ENCODE measurements at places on chromosomes 1 and 21. TPM values are rescaled to one million over a fixed set of nuclear protein-coding genes. Genes with fewer than 3 reads are reported as not detected.

Gene GBP7
- 0.08 TPM for polyA plus RNA-seq

Gene SH2D2A
- 0.77 TPM for polyA plus RNA-seq

Gene RGS2
- polyA plus RNA-seq: 148 TPM

Gene RBP7
- not detected for polyA plus RNA-seq

DNA sequence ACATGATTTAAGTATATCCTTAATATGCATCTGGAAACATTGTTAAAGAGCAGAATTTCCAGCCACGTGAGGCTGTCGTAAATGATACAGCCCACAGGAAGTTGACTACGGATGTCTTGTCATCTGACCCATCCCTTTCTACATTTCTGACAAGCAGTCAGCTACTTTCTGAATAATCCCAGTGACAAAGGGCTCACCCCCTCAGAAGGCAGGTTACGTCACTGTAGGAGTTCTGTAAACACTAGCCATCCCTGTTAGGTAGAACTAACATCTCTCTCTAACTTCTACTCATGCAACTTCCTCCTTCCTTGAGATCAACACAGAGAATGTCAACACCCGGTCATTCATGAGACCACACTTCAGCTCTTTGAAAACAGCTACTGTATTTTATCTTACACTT is 259.2 kb downstream of the GREM2 start:
- DNase-seq: no peak

- no peak for DNase-seq
Measured at GRCh38 chr1:213127074-213127473, 76.0 kb downstream of the RPS6KC1 start.

DNA sequence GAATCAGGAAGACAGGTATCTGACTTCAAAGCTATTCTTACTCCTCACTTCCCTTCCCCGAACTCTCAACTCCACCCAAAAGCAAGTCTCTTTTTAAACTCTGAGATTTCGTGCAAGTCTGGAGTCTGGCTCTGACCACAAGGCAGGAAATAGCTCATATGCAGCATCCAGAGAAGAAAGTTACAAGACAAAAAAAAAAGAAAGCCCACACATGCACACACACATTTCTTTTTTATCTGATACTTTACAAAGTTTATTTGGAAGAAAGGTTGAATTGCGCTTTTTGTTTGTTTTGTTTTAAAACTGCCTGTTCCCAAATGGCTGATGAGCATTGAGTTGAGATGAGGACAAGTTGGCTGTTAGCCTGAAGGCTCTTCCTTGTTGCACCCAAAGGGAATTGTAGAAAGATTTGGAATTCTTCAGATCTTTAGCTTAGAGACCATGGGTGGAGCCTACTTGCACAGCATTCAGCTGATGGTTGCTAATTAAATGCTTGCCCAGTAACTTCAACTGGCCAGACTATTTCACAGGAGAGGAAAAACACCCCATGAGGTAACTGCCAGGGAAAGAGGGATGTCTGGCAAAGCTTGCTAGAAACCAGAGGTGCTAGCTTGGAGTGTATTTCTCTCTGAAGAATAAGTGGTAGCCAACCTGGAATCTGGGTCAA is 490.3 kb downstream of the TTLL7 start:
- peak; percentile 73 for DNase-seq

Gene SPRR4
- not detected for polyA plus RNA-seq

DNA sequence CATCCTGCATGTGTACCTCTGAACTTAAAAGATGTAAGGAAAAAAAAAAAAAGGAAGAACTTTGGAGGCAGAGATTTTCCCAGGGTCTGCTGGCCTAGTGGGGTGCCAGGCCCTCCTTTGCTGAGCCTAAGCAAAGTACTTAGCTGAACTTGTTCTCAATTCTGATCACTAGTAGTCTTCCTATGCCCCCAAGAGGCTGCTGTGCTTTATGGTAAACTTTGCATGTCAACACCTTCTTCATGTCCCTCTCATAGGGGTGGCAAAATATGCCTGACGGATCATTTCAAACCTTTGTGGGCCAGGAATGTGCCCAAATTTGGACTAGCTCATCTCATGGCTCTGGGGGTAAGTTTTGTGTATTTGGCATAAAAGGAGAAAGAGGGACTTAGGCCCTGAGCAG is 1.4 kb upstream of the USP21 start:
- DNase-seq: no peak

DNA sequence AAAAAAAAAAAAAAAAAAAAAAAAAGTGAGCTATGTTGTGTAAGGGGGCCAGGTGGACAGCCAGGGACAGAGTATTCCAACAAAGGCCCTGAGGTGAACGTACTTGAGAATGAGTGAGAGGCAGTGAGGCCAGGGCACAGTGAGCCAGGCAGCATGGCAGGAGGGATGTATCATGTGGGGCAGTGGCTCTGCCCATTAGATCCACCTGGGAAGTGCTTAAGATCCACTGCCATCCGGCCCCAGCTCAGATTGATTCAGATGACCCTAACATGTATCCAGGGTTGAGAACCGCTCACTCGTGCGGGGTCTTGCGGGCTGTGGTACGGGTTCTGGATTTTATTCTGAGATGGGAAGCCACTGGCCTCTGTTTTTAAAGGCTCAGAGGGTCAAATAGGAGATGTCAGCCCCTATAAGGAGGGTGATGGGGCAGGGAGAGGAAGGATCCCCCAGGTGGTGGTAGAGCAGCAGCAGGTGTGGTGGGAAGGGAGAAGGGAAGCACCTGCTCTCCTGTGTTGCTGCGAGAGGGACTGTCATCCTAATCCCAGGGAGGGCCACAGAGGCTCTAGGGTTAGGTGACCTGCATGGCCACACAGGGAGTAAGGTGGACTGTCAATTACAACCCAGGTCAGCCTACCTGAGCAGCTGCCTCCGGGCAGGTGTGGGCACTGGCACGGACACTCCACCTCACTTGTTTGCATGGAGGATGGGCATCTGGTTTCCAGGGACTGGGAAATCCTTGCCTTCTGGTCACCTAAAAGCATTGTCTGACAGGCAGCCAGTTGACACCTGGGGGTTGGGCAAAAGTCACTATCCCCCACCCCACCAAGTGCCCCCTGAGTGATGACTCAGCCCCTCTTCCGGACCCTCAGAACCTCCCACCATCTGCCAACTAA is 31.6 kb downstream of the CDK18 start:
- DNase-seq: no peak

Gene LEPROT
- 62.1 TPM for polyA plus RNA-seq

GRCh38 chr1:157176591-157177121 is 38.5 kb upstream of the ETV3 start:
- DNase-seq: no peak

DNA sequence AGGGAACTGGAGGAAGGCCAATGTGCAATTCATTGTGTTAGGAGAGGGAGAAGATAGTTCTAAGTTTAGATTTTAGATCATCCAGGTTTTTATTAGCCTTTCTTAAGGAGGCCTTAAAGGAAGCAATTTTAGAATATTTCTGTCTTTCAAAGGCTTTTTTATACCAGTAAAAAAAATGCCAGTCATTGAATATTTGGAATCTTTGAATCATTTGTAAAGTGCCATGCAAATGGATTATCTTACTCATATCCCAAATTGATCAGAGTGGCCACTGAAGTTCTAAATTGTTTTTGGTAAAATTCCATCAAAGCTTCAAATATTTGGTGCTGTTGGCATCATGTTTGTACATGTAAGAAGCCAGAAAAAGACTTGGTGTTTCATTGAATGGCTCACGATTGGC is 244.8 kb downstream of the RPS6KC1 start:
- DNase-seq: no peak

- no peak for DNase-seq
Measured at GRCh38 chr1:95118710-95119109, 1.6 kb downstream of the TLCD4 start.

DNA sequence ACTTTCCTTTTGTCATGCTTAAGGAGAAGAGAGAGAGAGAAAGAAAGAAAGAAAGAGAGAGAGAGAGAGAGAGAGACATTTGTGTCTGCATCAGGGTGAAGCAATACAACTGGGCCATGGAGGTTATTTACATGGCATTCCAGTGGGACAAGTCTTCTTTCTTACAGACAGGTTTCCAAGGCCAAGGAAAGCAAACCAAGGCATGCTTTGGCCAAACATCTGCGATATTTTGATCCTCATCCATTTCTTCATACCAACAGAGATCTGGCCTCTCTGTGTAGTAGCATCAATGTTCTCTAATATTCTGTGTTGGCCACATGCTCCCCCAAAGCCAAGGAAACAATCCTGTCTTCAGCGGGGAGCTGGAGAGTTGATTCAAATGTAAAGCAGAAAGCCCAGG is 292.1 kb downstream of the SETD4 start:
- no peak for DNase-seq

Gene LCE2C
- polyA plus RNA-seq: not detected

- no peak for DNase-seq
Measured at GRCh38 chr21:44582055-44582454, 1.7 kb upstream of the KRTAP10-5 start.

Gene PCAT6
- polyA plus RNA-seq: 2.6 TPM

DNA sequence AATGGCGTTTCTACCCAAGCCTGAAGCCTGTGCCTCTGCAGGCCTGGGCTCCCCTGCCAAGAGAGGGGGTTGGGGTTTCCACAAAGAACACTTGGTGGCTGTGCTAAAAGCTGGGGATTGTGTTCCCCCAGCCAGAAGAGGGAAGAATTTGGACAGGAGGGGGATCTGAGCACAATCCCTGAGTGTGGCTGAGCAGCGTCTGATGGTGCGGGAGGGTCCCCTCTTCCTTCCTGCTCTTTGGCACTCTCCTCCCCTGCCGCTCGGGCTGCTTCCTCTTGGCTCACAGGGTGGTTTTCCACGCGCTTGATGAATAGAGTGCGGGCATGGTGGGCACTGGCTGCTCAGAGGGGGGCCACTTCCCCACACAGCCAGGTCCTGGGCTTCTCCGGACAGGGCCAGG is 3.7 kb downstream of the GPR37L1 start:
- DNase-seq: no peak

DNA sequence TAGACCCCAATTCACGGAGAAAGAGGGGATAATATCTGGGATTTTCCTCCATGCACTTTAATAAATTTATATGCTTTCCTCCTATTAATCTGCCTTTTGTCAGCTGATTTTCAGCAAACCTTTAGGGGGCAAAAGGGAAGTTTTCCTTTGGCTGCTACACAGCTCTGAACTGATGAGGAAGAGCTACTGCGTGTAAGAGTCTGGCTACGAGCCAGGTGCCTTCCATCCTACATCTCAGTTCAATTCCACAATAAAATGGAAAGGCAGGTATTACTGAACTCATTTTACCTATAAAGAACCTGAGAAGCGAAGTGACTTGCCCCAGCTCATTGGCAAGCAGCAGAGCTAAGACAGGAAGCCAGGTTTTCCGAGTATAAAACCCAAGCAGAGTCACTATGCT is 28.3 kb upstream of the ZNF326 start:
- no peak for DNase-seq

GRCh38 chr1:111441573-111442192 is 7.4 kb downstream of the WDR77 start:
- no peak for DNase-seq
